Stimulated activated CD4-positive, alpha-beta T cell treated with anti-CD3 and anti-CD28 coated beads, Interleukin-1b, Interleukin-23, amount 100 ng/mL, for 24 hours (primary cell): ENCODE measurements at places on chromosomes 6 and 20.

DNA sequence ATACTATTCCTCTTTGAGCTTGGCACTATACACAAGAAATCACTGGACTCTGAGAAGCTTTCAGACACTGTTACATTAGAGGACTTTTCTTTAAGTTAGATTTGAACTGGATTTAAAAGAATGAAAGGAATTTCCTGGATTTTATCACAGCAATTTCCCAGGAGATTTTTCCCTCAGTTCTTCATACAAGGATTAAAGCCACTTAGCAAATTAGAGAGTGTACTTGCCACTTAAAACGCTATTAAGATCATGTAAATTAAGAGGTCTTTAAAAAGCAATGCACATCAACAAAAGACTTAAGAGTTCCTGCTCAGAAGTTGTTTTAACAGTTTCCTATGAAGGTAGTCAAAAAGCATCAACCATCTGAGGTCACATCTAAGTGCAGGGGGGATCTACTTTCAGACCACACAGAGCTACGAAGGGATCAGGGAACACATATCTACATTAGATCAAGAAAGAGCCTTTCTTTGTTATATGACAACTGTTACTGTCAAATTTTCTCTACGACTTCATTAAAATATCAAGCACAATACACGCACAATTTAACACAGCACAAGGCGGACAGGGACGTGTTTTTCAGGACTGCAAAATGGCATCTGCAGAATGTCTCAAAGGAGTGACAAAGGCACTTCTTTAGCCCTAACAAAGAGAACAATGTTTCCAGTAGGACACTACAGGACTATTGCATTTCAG is 65.8 kb downstream of the EPB41L2 start:
- no peak for DNase-seq

DNA sequence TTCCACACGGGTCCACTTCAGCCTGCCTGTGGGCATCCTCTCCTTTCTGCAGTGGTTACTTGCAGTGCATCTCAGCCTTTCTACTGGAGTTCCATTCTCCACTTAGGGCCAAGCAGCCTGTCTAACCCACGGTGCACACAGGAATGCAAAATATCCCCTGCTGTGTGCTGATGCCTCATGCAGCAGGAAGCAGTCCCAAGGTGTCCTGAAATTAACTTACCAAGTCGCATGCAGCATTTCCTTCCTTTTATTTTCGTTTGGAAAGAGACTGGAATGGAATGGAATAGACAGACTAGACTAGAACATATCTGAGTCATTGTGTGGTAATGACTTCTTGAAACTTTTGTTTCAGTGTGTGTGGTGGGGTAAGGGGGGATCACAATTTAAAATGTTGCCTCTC is 25.9 kb upstream of the FOXQ1 start:
- no peak for DNase-seq

DNA sequence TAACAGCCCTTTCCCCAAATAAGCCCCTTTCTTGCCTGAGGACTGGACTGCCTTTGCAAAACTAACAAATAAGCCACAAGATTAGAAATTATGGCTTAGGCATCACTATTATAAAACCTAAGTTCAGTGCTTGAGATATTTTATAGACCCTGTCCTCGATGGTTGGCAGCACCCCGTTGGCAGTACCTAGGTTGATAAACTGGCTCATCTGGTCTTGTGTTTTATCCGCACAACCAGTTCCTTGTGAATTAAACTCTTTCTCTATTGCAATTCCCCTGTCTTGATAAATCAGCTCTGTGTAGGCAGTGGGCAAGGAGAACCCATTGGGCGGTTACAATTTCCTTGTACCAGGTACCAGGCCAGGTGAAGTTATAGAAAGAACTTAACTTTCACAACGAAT is 6.6 kb downstream of the LRP11 start:
- no peak for DNase-seq

DNA sequence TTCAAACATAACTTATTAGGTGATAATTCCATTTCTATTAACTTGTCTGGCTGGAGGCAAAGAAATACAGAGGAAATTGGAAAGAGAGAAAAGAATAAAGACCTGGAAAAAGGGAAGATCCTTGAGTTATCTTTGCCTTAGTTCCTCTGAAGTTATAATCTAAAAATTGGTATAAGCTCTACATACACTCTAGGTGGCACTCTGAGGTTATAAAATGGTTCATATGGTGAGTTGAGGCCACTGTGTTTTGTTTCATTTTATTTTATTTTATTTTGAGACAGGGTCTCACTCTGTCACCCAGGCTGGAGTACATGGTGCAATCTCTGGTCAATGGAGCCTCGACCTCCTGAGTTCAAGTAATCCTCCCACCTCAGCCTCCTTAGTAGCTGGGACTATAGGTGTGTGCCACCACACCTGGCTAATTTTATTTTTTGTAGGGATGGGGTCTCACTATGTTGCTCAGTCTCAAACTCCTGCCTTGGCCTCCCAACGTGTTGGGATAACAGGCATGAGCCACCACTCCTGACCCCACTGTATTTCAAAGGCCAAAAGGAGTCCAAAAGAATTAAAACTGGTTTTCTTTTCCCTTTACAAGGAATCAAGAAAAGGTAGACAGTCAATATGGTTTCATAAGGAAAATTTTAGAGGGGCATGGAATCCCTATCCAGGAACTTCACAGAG is 19.4 kb downstream of the GPX6 start:
- DNase-seq: no peak

GRCh38 chr6:34745277-34746103 is 11.8 kb upstream of the SNRPC start:
- DNase-seq: no peak

GRCh38 chr20:38331245-38331644 is 15.0 kb upstream of the LBP start:
- DNase-seq: no peak

- no peak for DNase-seq
These were observed 89.4 kb upstream of the ATXN1 start for GRCh38 chr6:16850681-16851026.

GRCh38 chr6:154919806-154920205 is 75.3 kb upstream of the TIAM2 start:
- no peak for DNase-seq

DNA sequence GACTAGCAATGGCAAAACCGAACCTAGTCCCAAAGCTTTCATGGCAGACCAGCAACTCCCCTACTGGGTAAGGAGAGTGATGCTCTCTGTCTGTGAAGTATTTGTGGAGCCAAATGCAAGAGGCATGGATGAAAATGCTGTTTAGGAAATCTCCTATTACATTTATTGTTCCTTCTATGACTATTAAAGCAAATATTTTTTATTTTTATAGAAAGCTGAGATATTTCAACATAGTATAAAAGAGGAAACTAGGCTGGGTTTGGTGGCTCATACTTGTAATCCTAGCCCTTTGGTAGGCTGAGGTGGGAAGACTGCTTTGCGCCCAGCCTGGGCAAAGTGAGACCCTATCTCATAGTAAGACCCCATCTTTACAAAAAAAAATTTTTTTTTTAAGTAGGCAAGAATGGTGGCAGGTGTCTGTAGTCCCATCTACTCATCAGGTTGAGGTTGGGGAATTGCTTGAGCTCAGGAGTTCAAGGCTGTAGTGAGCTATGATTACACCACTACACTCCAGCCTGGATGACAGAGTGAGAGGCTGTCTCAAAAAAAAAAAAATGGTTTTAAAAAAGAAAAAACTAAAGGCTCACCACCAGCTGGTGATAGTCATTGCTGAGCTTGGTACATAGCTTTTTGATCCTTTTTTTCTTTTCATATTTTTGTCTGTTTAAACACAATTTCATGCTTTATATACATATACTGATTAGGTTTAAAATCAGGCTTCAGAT is 11.3 kb downstream of the KDM1B start:
- no peak for DNase-seq

DNA sequence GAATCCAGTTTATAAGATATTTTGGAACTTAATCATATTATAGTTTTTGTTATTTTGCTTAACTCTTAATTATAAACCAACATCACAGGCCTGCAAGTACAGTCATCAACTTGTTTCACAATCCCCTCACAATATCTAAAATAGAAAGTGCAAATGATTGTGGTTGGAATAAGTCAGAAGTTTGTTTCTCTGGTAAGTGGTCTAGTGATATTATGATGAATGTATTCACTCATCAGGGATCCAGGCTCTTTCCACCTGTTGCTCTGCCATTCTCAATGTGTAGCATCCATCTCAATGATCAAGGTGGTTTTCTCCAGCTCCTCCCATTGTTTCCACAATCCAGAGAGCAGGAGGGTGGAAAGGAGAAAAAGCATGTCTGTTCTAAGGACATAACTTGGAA is 54.2 kb downstream of the OPN5 start:
- DNase-seq: no peak

DNA sequence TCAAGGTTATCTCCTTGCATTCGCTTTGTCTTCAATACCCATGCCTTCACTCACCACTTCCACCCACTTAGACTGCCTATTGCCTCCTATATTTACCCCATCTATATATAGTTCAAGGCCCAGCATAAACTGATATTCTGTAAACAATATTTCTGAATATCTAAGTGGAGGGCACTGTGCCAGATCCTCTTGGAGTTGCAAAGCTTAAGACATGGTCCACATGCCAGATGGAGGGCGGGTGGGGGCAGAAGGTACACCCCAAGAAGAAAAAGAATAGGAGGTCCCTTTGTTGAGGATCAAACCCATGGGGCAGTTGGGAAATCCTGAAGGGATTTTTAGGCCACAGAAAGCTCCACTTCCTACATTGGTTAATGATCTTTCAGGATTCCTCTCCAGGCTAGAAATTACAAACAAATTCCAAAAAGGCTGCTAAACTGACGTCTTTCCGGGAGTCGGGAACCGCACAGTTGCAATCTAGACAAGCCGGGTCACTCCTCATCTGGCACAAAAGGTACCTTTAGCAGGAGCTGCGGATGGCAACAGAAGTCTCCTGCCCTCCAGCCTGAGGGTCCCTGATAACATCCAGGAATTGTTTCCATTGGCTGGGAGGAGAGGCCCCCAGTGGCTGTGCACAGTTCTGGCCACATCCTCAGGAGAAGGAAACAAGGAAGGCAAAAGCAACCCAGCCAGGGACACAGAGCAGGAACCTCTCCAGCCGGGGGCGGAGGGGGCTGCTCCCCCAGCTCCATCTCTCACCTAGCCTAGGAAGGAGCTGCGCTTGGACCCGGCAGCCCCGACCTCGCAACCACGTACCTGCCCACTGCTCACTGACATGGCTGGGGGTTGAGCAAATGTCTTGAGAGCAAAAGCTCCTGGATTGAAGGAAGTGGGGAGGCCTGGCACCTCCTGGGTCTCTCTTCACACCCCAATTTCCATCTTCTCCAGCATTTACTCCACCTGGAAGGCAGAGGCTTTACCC is 5.9 kb upstream of the LPIN3 start:
- DNase-seq: no peak

GRCh38 chr20:54323227-54323734 is 115.4 kb downstream of the PFDN4 start:
- DNase-seq: no peak

GRCh38 chr6:26427451-26427809 is 12.9 kb upstream of the BTN3A3 start:
- no peak for DNase-seq

DNA sequence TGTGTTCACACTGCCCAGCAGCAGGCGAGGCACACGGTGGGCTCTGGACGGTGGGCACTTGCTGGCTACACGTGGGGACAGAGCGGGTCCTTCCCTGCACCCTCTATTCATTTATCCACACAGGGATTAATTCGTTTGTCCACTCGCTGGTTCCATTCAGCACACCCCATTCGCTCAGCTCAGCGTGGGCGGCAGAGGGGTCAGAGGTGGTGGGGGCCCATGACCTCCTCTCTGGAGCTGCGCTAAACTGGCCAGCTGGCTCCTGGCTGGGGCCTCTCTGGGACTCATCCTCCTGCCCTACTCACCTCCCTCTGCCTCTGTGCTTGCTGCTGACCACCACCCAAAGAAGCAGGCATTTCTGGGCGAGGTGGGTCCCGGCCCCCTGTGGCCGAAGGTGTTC is 21.4 kb upstream of the RBBP8NL start:
- DNase-seq: no peak

DNA sequence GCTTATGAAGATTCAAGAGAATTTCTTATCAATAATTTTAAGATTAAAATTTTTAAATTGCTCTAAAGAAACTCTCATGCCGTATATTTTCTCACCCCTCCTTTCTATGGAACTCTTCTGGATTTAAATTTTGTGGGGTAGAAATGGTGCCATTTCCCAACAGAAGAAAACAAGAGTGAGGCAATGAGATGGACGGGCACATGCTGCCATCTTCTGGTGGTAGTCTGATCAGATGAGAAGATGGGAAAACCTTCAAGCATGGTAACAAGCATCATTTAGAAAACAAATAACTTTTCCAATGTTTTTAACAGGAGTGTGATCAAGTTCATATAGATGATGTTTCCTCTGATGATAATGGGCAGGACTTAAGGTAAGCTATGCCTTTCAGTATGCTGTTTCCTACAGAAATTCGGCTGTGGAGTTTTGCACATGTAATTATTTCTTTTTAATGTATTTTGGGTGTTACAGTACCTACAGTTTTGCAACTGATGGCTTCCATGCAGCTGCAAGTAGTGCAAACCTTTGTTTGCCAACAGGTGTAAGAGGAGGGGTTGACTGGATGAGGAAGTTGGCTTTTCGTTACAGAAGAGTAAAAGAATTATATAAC is 271.4 kb downstream of the EYA4 start:
- DNase-seq: no peak

DNA sequence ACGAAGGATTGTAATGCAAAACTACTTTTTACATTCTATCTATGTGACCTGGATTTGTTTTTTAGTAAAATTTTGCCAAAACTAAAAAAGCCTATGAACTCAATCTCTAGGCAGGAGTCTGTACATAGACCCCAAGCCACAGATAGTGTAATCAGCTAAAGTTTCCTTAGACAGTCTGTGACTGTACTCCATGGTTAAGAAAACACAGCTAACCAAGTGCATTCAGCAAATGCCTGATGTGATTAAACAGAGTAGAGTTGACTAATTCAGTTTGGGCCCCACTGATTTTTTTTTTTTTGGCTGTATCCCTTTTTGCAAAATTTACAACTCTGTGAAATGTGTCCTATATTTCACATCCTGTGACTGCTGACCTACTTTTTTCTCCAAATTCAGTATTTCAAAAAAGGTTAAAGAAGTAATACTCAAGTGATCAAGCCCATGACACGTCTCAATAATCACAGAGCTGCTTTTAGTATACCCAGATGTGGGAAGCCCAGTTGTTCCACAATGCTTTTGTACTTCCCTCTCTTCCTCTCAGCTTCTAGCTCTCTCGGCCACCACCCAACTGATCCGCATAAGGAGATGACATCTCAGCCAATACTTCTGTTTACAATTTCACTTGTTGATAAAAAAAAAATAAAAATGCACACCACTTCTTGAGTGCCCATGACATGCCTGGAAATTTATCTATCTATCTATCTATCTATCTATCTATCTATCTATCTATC is 108.8 kb upstream of the TBX18 start:
- no peak for DNase-seq

GRCh38 chr6:25645916-25646315 is 6.1 kb upstream of the SCGN start:
- no peak for DNase-seq

- no peak for DNase-seq
These were observed 10.9 kb downstream of the CASP8AP2 start for GRCh38 chr6:89840538-89840937.
